ENCODE measurements at places on chromosomes 7 and 10.

DNA sequence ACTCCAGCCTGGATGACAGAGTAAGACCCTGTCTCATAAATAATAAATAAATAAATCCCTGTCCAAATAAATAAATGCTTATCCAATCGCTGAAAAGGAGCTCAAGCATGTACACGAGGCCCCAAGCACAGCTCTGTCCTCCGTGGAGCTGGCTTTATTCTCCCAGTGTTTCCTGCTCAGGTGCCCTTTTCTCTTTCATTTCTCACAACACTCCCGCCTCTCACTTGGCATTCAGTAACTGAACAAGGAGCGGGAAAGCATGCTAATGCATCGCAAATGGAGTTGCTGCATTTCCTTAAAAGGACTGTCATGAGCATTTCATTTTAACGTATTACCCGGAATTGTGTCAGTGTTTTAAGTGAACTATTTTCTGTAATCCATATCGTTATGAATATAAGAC lies 210.9 kb upstream of the C7orf33 start:
- DNase-seq = no peak

GRCh38 chr7:82156168-82156567 lies 287.4 kb downstream of the CACNA2D1 start:
- DNase-seq = no peak

- no peak for DNase-seq
Observed at GRCh38 chr10:95247881-95248583, 42.8 kb downstream of the PDLIM1 start.

- DNase-seq = no peak
Observed at GRCh38 chr10:89710753-89711152, 9.4 kb downstream of the KIF20B start.

GRCh38 chr10:17668435-17669184 lies 24.7 kb downstream of the STAM start:
- DNase-seq = no peak

GRCh38 chr10:14487488-14487883 lies 156.8 kb upstream of the FRMD4A start:
- DNase-seq = no peak

DNA sequence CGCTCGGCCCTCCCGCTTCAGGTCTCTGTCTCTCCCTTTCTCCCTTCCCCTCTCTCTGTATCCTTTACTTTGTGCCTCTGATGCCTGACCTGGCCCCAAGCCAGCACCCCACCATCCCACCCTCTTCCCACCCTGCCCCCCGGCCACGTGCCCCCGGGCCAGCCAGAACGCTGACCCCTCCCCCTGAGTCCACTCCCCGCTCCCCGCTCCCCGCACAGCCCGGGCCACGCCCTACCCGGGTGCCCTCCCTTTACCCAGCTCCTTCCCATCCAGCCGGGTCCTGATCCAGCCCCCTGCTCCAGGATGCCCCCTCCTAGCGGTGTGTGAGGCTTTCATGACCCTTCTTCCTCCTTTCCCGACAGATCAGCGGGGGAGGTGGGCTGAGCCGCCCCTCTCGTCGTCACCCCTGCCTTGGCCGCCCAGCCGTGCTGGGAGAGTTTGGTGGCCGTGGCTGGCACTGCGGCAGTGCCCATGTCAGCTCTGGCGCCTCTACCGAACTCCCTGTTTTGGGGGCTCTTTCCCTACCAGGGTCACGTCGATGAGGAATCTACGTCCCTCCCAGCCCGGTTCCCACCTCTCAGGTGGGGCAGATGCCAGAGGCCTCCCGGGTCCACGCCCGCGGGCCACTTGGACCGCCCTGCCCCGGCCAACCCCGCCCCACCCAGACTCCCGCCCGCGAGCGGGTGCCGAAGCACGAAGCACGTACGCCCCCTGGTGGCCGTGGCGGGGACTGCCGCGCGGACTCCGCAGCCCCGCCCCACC lies 127.4 kb downstream of the UBE2H start:
- peak; percentile 44 for DNase-seq

DNA sequence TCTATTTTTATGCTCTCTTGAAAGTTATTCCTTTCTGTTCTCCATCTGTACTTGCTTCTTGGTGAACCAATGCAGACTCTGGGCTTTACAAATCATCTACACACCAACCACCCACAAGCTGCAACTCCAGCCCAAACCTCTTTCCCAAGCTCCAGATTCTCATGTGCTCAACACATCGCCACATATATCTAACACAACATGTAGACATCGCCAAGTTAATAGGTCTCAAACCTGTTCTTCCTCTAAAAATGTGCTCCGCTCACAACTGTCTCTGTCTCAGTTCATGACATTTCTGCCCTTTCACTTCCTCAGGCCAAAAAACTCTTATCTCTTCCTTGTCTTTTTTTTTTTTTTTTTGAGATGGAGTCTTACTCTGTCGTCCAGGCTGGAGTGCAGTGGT lies 95.7 kb upstream of the EEPD1 start:
- DNase-seq = no peak

DNA sequence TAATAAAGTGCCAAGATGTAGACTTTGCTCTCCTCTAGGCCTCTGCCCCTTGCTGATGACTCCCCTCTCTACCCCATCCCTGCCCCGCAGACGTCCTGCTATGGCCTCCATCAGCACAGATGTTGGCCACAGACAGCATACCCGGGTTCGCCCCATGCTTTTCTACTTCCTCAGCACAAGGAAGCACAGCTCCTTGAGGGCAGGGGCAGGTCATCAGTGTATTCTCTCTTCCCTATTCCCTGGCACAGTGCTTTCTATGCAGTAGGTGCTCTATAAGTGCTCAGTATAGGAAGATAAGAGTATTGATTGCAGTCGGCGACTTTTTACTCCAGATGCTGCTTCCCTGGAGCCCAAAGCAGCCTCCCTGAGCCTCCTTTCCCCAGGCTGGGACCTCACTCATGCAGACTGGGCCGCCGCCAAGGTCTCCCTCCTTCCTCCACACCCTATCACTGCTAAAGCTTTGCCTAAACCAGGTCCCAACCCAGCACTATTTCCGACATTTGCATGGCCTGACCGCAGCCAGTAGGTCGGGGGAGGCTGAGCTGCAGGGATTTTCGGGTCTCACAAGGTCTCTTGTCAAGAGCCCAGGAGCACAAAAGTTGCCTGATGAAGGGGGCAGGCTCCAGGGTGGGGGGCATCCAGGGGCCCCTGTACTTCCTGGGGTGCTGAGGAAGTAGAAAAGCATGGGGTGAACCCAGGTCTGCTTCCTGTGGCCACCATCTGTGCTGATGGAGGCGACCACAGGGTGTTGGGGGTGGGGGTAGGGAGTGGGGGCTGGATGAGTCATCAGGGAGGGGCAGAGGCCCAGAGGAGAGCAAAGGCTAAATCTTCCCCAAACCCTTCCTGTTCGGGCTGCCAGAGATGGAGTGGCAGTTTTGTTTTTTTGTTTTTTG lies 8.0 kb downstream of the CALHM3 start:
- no peak for DNase-seq

DNA sequence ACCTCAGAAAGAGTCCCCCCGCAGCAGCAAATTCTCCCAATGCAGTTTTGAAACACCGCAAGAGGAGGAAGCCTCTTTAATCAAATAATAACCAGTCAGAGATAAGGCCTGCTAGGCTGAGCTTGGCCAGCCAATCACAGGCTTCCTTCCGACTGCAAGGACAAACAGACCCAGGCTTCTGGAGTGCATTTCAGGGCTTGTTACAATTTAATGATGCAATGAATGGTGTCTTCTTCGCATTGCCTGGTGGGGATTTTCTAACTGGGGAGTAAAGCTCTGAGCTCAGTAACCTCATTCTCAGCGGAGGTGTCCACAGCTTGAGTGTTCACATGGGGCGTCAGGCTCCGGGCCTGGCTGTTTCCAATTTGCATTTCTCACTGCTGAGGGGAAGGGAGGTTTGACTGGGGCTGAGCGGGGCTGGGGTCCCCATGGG lies 31.8 kb upstream of the GPAM start:
- no peak for DNase-seq

DNA sequence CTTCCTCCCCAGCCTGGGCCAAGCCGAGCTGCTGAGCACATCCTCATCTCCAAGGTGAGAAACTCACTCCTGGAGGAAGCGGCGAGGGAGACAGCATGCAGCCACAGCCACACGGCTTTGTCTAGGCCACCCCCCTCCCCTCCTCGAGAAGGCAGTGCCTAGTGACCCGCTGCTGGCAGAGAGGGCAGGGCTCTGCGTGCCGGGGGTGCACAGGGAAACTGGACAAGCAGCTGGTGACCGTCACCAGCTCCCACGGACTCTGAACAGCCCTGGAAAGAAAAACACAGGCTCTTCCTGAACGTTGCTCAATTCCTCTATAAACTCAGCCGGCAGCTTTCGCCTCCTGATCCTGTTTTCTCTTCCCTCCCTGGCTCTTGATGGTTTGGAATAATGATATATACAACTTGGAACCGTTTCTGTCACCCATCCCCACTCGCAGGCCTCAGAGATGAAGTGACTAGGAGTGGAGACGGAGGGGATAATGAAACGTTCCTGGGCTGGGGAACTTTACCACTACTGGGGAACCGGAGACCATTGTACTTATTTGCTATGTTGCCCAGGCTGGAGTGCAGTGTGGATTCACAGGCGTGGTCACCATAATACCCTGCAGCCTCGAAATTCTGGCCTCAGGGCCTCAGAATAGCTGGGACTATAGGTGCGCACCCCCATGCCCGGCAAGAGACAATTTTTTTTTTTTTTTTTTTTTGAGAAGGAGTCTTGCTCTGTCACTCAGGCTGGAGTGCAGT lies 19.3 kb downstream of the PAPOLB start:
- DNase-seq = no peak

Data from NCI-H1436 treated with DMSO at 0.1 percent for 48 hours (cell line).